ENCODE measurements at places on chromosomes 7 and 10.

DNA sequence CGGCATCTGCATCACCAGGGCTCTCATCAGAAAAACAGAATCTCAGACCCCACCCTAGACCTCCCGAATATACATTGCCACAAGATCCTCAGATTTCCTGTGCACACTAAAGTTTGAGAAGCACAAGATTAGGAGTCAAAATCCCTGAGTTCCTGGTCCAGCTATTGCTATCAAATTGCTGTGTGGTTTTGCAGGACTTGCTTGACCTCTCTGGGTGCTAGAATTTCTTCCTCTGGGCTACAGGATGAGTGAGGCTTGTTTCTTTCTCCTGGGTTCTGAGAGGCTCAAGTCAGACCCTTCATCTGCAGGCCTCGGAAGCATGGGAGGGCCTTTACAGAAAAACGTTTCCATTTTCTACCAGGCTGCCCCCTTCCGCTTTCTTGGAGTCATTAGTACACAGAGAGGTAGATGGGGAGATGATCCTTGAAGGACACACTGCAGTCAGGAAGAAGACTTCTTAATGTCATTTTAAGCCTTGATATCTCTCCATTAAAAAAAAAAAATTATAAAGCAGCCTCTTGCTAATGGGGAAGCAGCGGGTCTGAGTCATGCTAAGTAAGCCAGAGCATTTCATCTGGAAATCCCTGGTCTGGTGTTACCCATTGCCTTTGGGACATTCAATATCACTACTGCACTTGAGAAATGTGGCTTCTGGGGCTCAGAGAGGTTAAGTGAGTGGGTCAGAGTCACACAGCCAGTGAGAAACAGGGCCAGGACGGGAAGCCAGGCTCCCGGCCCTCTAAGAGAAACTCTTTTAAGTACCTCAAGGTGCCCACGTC is 173.5 kb downstream of the KCNMA1 start:
- DNase-seq, result no peak

DNA sequence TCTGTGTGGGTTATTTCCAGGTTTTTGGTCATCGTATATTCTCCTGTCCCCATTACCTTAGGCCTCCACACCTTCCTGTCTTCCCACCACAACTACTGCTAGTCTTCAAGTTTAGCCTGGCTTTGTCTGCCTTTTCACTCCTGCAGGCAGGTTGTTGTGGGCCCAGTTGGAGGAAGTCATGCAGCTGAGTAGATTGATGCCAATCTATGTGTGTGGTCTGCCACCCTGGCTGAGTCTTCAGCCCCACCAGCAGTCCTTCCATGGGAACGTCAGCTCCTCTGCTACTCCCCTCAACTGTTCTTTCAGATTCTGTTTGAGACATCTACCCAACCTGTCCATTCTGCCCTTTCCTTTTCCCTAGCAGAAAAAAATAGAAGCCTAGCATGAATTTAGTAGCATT is 6.3 kb downstream of the RINT1 start:
- DNase-seq, result no peak

DNA sequence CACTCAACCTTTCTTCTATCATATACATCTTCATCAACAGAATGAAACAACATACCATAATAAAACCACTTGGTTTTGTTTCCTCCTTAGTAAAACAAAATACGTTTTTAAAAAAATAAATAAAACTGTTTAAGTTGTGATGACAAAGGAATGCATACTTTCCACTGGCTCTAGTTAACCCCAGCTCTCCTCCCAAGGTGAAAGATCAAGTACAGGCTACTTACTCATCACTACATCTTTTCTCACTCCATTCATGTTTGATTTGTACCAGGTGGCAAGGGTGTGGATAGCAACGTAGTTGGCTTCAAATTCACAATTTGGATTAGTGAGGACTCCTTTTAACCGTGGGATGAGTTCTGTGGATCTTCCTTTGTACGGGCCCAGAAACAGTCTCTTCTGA is 14.7 kb downstream of the OGA start:
- DNase-seq, result no peak

DNA sequence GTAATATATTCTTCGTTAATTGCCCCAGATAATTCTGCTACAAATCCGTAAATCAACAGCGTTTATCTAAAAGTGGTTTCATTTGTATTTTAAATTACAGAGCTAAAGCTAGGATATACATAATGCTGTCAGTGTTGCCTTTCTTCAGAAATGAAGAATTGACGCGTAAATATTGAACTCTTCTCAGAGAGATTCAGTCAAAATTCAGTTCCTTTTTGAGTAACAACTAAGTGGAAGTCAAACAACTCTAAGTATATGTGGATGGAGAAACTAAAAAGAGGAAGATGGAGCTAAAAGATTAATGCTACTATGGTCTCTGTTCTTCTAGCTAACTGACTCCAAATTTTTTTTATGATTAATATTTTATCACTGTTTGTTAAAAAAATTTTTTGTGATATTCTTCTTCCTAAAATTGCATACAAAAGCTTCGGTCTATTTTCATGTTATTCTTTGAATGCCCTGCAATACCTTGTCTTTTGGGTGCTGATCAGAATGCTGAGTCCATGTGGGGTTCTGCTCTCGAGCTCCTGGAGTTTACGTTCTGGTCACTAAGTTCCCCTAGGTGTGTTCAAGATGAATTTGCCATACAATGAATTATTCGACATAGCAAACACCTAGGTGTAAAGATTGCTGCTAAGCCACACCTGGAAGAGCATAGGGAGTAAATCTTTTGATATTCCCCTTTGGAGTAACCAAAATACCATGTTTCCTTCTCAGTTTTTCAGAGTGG is 20.7 kb downstream of the MDFIC start:
- DNase-seq, result no peak

DNA sequence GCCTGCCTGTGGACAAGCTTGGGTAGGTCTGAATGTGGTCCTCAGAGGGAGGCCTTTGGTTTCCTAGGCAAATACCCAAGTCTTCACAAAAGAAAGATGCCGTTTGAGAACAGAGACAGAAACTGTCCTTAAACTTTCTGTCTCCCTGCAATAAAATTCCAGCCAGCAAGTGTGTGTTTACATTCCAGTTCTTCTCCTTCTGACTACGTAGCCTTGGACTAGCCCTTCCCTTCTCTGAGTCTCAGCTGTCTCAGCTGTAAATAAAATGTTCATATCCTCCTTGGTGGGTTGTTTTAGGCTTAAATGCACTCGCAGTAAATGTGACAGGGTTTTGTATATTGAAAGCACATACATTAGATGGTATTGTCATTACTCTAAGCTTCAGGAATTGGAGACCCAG is 561.2 kb upstream of the MKI67 start:
- peak; percentile 18 for DNase-seq

- DNase-seq, result no peak
Observed at GRCh38 chr7:73833251-73833919, 2.6 kb downstream of the CLDN4 start.

GRCh38 chr10:22319547-22319979 is 1.3 kb upstream of the BMI1 start:
- DNase-seq, result no peak

DNA sequence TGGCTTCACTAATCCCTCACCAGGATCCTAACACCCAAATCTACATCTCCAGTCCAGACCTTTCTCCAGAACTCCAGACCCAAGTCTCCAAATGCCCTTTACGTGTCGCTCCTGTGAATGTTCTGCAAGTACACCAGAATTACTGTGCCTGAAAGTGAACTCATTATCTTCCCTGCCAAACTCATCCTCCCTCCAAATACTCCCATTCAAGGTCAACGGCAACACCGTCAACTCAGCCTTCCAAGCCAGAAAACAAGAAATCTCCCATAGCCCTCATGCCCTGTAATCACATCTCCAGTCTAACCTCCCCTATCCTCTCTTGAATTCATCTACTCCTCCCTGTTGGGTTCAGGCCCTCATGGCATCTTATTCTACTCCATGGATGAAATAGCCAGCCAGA is 12.3 kb downstream of the CREB3L2 start:
- DNase-seq, result no peak

DNA sequence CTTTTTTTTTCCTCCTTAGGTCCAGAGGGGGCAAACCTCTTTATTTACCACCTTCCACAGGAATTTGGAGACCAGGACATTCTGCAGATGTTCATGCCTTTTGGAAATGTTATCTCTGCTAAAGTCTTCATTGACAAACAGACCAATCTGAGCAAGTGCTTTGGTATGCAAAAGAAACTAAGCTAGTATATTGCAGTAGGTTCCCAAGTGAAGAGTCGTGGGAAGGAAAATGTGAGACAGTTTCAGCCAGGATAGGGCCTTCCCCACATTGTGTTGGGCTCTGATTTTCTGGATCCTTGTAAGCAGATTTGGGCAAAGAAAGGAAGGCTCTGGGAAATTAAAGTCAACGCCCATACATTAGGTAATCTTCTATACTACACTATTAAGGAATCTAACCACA is 285.6 kb downstream of the USP6NL start:
- DNase-seq, result no peak

GRCh38 chr7:77309714-77310220 is 106.4 kb downstream of the GSAP start:
- DNase-seq, result no peak

DNA sequence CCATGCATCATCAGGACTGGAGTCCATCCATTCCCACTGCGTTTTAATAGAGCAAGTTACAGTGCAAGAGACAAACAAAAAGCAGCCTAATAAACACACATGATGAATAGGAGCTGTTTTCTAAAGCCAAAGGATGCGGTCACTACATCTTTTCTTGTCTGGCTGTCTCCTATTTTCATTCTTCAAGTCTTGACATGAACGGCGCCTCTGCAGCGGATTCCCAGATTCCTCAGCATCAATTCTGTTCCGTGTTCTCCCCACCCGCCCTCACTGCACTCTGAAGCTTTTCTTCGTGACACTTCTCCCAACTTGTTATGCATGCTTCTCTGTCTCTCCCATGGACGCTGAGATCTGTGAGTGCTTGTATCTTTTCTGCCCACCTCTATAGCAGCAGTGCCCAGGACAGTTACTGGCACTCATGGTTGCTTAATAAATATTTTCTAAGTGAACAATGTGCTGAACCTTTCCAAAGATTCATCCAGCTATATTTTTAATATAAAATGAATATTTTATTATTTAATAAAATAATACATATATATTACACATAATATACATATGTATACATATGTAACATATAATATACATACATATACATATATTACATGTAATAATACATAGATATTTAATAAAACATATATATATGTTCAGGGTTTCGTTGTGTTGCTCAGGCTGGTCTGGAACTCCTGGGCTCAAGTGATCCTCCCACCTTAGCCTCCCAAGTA is 242.9 kb downstream of the ABCA13 start:
- no peak for DNase-seq

DNA sequence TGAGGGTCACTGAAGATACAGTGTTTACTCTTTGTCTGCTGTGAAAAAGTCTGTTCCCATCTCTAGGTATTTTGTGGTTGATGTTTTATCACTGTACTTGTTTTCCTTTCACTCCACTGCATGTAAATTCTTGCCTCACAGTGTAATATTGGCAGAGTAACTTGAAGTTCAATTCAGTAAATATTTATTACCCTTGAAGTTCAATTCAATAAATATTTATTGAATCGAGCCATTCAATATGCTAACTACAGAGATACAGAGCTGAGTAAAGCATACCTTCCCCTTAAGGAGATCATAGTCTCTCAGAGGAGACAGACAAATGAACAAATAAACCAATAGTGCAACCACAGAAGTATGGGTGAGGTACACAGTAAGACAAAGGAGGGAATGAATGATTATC is 9.2 kb downstream of the NUDT13 start:
- no peak for DNase-seq

DNA sequence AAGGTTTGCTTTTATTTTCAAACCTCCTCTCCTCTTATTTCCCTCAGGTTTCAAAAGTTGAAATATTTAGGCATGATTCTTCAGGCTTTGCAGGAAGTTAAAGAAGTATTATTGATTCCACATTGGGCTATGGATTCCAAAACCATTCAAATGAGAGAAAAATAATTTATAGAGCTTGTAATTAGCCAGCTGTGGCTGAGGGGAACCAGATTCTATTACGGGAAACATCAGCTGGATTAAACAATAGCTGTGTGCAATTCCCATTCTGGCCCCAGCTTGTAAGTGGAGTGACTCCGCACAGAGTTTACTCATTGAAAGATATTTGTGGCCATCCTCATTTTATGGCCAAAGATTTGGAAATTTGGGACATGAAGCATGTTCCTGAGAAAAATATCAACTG is 77.0 kb upstream of the PHYHIPL start:
- DNase-seq, result peak; percentile 83

DNA sequence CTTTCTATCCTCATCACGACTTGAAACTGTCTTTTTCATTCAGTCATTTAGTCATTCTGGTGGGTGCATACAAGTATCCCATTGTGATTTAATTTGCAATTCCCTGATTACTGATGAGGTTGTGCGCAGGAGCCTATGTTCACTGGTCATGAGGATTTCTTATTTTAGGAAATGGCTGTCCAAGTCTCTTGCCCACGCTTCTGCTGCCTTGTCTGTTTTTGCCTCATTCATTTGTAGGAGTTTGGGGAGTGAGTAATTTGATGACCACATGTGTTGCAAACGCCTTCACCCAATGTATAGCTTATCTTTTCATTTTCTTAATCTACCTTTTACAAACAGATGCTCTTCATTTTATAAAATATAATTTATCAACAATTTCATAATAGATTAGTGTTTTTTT is 127.3 kb downstream of the ARHGAP22 start:
- no peak for DNase-seq

- DNase-seq, result no peak
Observed at GRCh38 chr10:132136097-132136521, 50.6 kb upstream of the DPYSL4 start.

- no peak for DNase-seq
Observed at GRCh38 chr10:110862961-110863360, 8.8 kb upstream of the PDCD4 start.

- peak; percentile 69 for DNase-seq
Observed at GRCh38 chr10:59240582-59241183, 64.2 kb downstream of the PHYHIPL start.

DNA sequence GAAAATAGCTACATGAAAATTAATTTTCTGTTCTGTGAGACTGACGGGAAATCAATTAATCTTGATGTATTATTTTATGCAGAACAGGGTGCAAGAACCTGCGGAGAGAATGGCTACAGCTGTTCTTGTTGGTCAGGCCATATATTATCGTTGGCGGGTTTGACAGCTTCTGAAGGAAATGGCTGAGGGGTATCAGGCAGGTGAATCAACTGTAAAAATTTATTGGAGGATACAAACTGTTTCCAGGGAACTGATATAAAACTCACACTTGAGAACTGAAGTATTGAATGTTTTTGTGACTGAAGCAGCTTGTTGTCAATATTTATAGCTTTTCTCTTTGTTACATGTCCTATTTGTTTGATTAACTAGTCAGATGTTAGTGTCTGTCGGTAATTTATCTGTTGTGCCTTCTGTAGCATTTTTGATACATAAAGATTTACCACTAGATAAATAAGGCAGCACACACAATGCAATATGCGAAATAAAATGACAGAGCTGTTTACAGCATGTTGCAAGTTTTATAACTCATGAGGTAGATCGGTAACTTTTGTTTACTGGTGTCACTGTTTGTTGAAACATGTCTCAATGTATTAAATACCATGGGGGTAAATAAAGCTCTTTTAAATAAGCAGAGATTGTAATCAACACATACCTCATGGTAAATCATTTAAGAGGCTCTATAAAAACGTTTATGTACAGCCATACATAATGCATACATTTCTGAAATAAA is 308.2 kb downstream of the LRMDA start:
- DNase-seq, result no peak
